ENCODE measurements at places on chromosomes 11 and 22.

- DNase-seq = no peak
These were observed 137.4 kb downstream of the EHF start for GRCh38 chr11:34758262-34758661.

GRCh38 chr11:125215976-125216375, 51.4 kb downstream of the PKNOX2 start:
- no peak for DNase-seq

DNA sequence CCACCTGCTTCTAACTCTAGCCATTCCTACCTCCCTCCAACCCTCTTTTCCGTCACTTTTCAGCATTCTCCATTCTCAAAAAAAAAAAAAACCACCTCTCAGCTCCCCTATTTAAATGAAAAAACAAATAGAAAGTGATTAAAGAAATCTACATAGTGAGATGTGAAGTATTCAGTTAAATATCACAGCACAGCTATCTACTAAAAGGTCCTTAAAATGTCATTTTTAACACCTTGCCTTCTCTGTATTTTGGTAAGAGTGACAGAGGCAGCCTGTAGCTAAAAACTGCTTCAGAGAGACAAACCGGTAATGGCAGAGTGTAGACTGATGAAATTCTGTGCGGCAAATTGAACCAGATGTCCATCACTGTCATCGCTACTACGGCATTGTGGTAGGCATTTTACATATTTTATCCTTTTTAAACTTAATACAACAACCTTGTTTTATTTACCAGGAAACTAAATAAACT, 346 bp upstream of the ALG9 start:
- peak; percentile 14 for DNase-seq

- DNase-seq = no peak
These were observed 607.4 kb downstream of the NTM start for GRCh38 chr11:131977854-131978253.

DNA sequence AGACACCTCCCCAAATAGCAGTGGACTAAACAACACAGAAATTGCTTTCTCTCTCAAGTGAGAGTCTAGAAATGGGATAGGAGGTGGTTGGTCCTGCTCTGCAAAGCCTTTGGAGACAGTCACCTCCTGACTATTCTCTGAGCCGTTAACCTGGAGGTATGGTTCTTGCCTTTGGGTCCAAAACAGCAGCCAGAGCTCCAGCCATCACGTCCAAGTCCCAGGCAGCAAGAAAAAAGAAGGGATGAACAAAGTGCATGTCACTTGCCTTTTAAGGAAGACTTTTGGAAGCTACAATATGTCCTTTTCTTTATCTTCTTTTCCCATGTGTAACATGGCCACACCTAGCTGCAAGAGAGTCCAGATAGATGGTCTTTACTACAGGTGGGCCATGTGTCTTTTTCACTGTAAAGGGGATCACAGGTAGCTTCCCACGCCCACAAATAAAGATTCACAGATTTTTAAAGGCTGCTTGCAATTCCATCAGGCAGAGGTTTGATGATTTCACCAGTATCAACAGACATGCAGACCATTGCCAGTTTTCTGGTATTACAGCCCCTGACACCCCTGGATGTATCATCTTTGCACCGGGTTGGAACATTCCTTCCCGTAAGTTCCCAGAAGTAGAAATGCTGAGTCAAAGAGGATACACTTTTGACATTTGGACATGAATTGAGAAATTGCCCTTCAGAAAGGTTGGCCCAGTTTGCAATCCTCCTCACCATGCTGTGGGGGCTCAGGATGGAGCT, 66.0 kb downstream of the MYEOV start:
- DNase-seq = no peak

DNA sequence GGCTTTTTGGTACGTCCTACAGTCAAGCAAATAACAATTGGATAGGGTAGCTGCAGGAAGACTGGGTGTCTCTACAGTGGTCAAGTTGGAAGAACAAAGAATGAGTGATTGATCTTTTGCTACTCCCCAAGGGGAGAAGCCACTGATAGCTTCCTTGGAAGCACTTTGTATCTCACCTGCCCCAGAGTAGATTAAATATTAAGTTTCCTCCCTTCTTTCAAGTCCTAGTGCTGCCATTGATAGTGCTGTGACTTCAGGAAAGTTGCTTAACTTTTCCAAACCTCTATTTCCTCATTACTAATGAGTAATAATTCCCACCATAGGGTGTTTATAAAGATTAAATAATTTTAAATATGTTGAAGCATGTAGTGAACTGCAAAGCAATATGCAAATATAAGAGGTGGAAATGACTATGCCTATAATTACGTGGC, 35.6 kb upstream of the EHF start:
- DNase-seq = no peak

- peak; percentile 77 for DNase-seq
These were observed 14.2 kb downstream of the SHISAL1 start for GRCh38 chr22:44298406-44299091.

DNA sequence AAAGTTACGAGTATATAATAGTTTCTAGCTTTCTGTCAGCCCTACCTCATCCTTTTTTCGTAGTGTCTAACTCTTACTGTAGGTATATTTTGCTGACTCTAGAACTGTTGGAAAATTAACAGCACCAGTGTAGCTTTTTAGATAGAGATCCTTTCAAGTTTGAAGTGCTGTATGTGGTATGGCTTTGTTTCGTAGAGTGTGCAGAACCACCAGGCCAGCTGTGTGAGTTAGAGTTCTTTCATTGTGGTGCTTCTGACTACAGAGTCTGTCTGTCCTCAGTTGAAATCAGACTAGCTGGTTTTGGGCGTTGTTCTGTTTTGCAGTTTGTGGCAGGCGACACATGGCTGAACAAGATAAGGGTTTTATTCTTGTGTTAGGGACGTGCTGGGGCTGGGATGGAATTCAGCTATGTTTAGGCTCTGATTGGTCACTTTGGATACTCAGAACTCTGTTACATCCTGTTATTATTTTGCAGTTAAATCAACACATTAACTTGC, 3.2 kb downstream of the ARHGEF12 start:
- no peak for DNase-seq

DNA sequence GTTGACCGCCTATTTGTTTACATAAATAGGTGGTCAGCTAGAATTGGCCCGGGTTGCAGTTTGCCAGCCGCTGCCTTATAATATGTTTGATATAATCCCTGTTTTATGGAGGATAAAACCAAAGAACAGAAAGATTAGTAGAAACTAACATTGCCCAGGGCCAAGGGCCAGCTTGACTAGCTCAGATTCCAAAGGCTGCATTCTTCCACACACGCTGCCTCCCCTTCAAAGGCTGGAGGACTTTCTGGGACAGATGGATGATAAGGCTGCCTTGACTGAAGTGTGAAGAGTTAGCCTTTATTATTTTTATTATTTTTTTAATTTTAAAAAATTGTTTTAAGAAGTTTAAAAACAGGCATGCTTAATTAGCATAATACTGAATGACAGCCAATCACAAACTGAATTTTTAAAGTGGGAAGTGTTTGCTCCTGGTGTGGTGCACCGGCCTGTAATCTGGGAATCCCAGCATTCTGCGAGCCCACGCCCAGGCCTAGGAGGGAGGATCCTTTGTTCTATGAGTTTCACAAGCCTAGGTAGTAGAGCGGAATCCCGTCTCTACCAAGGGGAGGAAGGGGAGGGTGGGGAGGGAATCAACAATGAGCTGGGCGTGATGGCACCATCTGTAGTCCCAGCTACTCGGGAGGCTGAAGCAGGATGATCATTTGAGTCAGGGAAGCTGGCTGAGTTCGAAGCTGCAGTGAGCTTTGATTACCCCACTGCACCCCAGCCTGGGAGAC, 114.9 kb downstream of the NAV2 start:
- DNase-seq = peak; percentile 73

GRCh38 chr11:66420671-66421476, at the start of gene NPAS4:
Gene NPAS4, plus strand, starts transcription at chr11:66421035. Its CDS starts 145 bp downstream, at chr11:66421180.
- DNase-seq = peak; percentile 84

DNA sequence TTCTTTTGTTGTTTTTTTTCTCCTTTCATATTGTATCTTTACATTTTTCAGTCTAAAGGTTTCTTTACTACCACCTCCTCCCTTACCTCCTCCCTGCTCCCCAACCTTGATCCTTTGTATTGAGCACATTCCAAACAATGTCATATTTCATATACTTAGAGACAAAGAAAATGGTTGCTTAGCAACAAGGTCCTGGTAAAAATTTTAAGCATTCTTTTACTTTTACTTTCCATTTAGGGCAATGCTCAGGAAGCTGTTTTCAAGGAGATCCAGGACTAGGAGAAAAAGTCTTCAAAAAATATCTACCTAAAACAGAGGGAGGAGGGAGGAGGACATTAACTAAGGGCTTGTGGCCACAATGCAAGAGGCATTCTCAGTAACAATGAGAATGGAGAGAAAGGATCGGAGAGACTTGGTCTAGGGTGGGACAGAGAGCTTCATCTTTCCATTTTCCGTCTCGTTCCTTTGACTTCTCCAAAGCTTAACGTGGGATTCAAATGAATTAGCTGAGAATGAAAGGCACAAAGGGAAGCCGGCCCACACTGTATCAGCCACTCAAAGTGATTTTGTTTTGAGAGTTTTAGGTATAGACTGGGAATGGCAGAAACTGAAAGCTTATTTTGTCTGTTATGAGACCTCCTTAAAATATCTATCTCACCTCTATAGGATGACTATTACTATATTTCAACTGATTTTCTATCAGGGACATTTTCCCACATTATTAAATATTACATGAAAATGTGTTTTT, 455.7 kb downstream of the RAB38 start:
- no peak for DNase-seq

GRCh38 chr22:21568347-21569075, 997 bp downstream of the UBE2L3 start:
- DNase-seq = peak; percentile 67

GRCh38 chr22:28151151-28151816, 232.2 kb upstream of the PITPNB start:
- DNase-seq = no peak

DNA sequence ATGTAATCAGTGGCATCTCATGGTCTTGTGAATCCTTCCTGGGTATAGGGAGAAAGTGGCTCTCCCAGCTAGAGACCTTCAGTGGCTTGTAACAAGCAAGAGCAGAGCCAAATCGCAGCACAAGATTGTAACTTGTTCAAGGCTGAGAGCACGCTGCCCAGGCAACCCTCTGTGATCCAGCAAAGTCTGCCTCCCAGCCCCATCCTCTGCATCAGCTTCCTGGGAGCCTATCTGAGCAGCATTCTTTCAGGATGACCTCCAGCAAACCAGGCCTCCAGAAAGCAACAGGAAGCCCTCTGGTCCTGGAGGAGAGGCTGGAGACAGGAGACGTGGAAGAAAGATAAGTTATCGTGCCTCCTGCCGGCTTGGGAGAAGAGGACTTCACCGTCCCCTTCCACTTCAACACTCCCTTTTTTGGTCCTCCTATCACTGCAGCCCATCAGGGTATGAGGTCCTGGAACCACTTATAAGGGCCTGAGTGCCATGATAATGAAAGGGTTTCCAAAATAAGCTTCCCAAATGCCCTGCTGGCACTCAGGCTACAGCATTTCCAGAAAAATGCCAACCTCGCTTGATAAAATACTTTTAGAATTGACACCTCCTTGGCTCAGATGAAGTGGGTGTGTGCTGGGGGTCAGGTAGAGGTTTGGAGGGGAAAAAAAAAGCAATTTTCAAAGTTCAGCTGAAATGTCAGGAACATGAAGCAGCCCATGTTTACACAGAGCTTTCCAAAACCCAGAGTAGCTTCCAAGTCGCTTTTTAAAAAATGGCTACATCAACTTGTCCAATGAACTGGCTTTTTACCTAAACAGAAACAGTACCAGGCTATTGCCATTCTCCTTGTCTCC, 80.2 kb downstream of the PLEKHA7 start:
- DNase-seq = no peak

DNA sequence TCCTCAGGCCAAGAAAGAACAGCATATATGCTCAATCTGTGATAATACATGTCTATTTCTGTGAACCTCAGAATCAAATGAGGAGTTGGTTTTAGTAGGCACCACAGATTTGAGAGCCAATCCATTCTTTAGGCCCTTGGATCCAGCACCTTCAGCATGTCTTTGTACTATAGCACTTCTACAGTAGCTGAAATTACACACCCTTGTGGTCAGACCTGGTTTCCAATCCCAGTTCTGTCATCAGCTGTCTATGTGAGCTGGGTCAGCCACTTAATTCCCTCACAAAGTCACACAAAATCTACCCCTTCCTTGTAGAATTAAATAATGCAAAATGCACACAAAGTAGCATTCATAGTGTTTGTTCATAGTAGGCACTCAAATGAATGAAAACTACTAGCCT, 381.3 kb upstream of the LARGE1 start:
- DNase-seq = no peak

DNA sequence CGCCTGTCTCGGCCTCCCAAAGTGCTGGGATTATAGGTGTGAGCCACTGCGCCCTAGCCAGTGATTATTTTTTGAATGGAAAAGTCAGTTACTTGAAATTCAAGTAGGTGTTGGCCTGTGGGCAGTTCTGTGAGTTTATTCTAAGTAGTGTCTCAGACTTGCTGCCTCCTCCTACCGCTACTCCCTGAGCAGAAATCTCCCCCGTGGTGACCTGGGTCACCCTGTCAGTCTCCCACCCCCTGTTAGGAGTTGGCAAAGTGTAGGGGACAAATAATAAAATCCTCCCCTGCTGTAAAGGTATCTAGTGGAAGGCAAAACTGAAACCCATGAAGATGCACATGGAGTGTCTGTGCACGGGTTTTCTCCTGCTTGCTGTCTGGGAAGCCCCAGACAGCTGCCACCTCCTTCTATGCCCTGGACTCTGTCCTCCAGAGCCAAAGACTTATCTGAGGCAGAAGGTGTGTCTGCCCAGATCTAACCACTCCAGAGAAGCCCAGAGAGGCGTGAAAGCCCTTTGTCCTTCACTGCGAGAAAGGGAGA, 26.3 kb downstream of the SNAP29 start:
- DNase-seq = no peak

- peak; percentile 57 for DNase-seq
These were observed 191.0 kb upstream of the LARGE1 start for GRCh38 chr22:34111210-34111824.

DNA sequence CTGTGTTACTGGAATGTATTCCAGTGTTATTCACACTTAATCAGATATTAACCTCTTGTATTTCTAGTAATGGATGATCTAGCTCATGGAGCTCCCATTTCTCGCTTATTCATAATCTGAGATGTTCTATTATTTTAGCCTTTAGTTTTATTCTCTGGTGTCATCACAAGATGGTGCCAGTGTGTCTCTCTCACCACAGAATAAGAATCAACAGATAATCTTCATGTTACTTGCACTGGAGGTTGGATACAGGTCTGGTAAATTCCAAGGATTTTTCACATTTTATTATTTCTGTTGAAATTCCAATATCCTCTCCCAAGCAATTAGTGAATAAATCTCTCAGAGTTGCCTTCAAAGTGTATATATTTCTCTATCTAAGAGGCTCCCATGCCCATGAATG, 74.6 kb downstream of the CASP12 start:
- no peak for DNase-seq

DNA sequence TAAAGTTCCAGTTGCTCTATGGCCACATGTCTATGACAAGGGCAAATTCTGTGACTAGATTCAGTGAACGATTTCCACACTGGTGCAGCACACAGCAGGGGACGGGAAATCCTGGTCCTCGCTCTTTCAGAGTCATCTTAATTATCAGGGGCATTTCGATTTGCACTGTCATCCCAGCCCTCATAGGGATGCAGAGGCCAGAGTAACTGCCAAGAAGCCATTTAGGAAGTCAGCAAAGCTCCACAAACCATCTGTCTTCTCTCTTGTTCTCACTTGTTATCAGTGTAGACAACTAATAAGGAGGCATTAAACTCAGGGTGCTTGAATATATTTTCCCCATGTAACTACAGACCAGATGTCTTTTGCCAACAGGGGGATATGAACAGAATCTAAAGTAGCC, 151.7 kb downstream of the STK33 start:
- peak; percentile 11 for DNase-seq

- DNase-seq = peak; percentile 95
These were observed 5.3 kb upstream of the INS start for GRCh38 chr11:2166091-2166851.

GRCh38 chr11:11565636-11566035, 56.2 kb downstream of the GALNT18 start:
- DNase-seq = no peak

Measured in H7 (cell line).